ENCODE measurements at places on chromosomes 1 and 21. TPM values are rescaled to one million over a fixed set of nuclear protein-coding genes. Genes with fewer than 3 reads are reported as not detected.

The HENMT1 gene
- 1.1 TPM for total RNA-seq

The CACNA1E gene
- total RNA-seq: 0.24 TPM

The LEFTY2 gene
- total RNA-seq: 0.65 TPM

The KRTAP19-1 gene
- not detected for total RNA-seq

The RNASEL gene
- 3.3 TPM for total RNA-seq

The DENND2C gene
- 3.7 TPM for total RNA-seq

The CADM3 gene
- 1.0 TPM for total RNA-seq

The TEKT2 gene
- total RNA-seq: not detected

The PKNOX1 gene
- total RNA-seq: 11.3 TPM

The RNF223 gene
- not detected for total RNA-seq

The NEXN gene
- 532 TPM for total RNA-seq

The DISP1 gene
- 3.0 TPM for total RNA-seq

The CHI3L1 gene
- total RNA-seq: 7.4 TPM

The PDC gene
- total RNA-seq: not detected

The CFAP107 gene
- total RNA-seq: not detected

The FAM177B gene
- total RNA-seq: not detected

The OLFML3 gene
- 8.2 TPM for total RNA-seq

The TPRG1L gene
- total RNA-seq: 44.3 TPM

The RGS8 gene
- not detected for total RNA-seq

The ALPL gene
- total RNA-seq: 20.3 TPM

The MRPL9 gene
- 43.2 TPM for total RNA-seq

The SIPA1L2 gene
- 98.7 TPM for total RNA-seq
